ENCODE measurements at places on chromosomes 11 and 22.
A peak's percentile ranks its signal among the peaks of the same experiment; 100 is the strongest.

DNA sequence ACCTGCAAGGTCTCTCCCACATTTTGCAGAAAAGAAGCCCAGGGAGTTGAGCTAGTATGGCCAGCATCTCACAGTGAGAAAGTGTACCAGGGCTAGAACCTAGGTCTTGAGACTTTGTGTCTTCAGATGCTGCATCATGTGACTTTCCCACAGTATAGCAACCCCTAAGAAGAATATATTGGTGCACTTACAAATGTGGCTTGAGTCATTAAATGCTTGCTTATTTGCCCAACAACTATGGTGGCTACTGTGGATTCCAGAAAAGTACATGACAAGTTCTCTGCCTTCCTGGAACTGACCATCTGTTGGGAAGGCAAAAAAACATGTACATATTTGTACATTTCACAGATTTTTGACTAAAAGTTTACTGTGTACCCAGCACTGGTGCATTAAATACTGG, 55.0 kb downstream of the POLD3 start:
- DNase-seq: no peak
- H3K36me3 ChIP-seq: no peaks in the 10 kb centered on the region
- no peaks in the 10 kb centered on the region for H3K27me3 ChIP-seq
- H3K4me1 ChIP-seq: no peaks in the 10 kb centered on the region

GRCh38 chr11:41579546-41579945, 120.1 kb upstream of the LRRC4C start:
- no peaks in the 10 kb centered on the region for H3K4me1 ChIP-seq
- no peaks in the 10 kb centered on the region for H3K36me3 ChIP-seq

GRCh38 chr11:73306069-73306841, 1.8 kb upstream of the ARHGEF17 start:
- no peaks in the 10 kb centered on the region for H3K36me3 ChIP-seq
- no peak overlapping the region for H3K4me3 ChIP-seq
- peaks cover 24% of the 10 kb centered on the region for H3K4me1 ChIP-seq
- no peak for DNase-seq
- no peaks in the 10 kb centered on the region for H3K27me3 ChIP-seq

DNA sequence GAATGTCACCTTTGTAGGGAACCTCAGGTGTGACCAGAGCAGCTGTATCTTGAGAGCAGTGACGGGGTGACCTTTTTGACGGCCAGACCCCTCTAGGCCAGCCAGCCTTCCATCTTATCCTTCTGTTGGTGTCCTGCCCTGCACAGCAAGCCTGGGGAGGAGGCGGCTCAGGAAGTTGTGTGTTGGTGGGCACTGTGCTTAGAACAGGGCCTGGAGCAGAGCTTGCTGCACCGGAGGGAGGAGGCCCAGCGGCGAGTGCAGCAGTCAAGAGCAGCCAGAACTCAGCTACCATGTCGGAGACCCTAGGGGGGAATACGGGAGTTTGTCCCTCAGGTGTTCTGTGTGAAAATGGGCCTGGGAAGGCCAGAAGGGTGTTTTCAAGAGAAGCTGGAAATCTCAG, 129.4 kb downstream of the OSBP2 start:
- H3K4me1 ChIP-seq: peaks cover 9% of the 10 kb centered on the region
- H3K27me3 ChIP-seq: peaks cover 13% of the 10 kb centered on the region
- DNase-seq: no peak

- H3K36me3 ChIP-seq: no peaks in the 10 kb centered on the region
- H3K4me3 ChIP-seq: no peak overlapping the region
- peaks cover 39% of the 10 kb centered on the region for H3K4me1 ChIP-seq
- DNase-seq: peak; percentile 90
Measured at GRCh38 chr11:112318184-112318591, 57.5 kb upstream of the PLET1 start.

- no peaks in the 10 kb centered on the region for H3K27me3 ChIP-seq
- peaks cover 8% of the 10 kb centered on the region for H3K4me1 ChIP-seq
- H3K27ac ChIP-seq: no peak overlapping the region
- no peak for DNase-seq
Measured at GRCh38 chr11:67421430-67422031, 6.1 kb downstream of the CARNS1 start.

DNA sequence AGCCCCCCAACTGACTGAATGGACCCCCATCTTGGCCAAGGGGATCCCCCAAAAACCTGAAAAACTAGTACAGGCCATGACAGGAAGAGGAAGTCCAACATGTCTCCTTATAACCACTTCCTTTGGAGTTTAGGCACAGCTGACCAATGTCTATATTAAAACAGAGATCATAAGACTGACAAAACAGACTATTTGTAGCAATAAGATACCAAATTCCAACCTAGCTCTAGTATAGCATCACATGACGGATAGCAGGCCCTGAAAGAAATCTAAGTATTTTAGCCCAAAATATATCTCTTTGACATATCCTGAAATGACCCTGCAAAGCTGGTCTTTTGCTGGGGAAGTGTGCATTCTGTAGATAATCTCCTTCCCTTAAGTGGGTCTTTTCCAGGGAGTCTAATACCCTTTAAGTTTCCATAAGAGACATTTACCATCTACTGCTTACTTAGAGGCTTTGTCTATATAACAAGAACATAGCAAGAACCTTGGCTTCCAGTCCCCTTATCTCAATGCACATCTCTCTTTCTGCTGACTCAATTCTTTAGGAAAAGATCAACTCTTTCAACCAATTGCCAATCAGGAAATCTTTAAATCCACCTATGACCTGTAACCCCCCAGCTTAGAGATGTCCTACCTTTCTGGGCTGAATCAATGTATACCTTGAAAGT, 34.9 kb upstream of the ACER3 start:
- H3K4me1 ChIP-seq: peaks cover 21% of the 10 kb centered on the region
- H3K27ac ChIP-seq: no peak overlapping the region
- H3K4me3 ChIP-seq: no peak overlapping the region
- H3K36me3 ChIP-seq: no peaks in the 10 kb centered on the region

DNA sequence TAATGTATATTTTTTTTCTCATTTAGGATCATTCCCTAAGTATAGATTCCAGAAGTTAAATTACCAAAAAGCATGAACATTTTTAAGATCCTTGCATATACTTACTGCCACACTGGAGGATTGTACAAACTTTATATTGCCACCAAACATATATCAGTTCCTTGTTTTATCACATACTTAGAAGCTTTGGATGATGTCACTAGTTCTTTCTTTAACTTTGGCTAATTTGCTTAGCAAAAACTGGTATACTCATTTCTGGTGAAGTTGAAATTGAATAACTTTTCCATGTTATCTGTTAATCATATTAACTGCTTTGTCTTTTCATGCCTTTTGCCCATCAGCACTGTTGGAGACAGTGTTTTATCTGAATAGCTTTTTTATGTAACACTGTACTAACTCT, 31.6 kb upstream of the PRDM10 start:
- no peaks in the 10 kb centered on the region for H3K27me3 ChIP-seq
- H3K27ac ChIP-seq: no peak overlapping the region
- no peak for DNase-seq
- no peak overlapping the region for H3K4me3 ChIP-seq
- no peaks in the 10 kb centered on the region for H3K36me3 ChIP-seq

Data from astrocyte (in vitro differentiated cells and primary cell).